ENCODE measurements at places on chromosomes 16 and 17.

DNA sequence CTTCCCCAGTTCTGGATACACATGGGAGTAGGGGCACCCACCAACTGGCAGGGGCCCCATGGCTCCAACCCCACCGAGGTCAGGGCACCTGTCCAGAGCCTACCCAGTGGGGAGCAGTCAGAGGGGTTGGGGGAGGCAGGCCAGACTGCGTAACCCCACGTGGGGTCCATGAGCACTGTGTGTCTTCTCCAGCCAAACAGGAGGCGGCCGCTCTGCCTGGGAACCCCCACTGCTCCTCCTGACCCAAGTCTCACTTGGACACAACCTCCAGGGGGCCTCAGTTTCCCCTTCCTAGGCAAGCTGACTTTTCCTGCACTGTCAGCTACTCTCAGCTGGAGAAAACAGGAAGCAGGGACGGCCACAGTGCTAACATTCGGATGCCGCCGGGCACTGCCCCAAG lies 7.5 kb downstream of the ZNF469 start:
- no peak for DNase-seq

DNA sequence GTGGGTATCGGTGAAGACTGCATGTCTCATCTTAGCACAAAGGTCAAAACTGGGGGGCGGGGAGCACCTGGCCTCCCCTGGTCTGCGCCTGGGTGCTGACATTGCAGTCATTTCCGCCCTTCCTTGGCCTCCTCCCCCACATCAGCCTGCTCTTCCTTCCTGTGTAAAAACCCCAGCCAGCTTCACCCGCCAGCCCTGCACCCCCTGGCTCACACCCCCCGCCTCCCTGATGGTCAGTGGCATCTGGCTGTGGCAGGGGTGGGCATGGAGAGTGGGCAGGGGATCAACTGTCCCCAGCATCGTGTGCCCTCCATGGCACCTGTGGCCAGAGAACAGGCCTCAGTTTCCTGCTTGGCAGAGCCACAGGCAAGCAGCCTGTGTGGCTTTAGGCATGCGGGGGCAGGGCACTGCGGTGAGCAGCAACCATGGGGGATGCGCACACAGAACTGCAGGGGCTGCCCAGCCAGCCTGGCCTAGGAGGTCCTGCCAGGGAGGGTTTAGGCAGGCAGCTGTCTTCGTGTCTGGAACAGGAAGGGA lies 26.5 kb upstream of the LASP1NB start:
- no peak for DNase-seq

GRCh38 chr16:20064931-20065330 lies 8.8 kb downstream of the GPR139 start:
- DNase-seq: no peak

DNA sequence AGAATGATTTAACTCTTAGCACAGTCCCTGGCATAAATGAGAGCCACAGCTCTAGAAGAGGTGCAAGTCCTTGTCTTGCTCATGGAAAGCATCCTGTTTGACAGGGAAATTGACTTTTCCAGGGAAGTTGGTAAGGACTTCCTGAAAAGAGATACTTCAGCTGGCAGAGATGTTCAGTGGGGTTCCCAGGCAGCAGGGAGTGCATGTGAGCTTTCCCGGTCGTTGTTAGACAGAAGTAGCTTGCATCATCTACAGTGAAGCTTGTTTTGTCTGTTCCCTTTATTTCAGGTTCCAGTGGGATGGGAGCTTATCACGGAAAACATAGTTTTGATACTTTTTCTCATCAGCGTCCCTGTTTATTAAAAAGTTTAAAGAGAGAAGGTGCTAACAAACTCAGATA lies 22.9 kb downstream of the ALDH3A2 start:
- no peak for DNase-seq

DNA sequence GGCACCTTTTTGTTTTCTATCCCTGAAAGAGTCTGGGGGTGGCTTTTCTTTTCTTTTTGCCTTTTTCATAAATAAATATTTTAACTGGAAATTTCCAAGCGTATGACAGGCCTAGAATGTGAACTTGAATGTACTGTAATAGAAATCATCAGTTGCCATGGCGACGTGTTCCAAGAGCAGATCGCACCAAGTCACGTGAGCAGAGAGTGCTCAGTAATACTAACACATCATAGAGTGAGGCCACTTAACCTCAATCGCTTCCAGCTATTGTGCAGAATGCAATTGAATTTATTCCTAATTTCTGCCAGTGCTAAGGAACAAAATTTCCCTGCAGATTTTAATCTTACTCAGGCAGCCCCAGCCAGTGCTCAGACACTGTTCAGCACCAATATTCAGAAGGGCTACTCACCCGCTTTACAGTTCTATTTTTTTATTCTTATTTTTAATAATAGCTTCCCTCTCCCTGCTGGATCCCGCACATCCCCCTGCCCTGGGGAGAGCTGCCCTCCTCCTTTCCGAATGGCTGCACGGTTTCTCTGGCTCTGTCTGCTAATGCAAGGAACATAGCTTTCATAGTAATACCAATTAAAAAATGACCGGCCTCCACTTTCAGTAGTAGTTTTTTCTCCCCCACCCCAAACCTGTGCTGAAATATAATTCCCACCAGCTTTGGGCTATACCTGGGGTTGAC lies 26.2 kb upstream of the PMFBP1 start:
- DNase-seq: peak; percentile 38
